ENCODE measurements at places on chromosomes 7 and 10. TPM values are rescaled to one million over a fixed set of nuclear protein-coding genes. Genes with fewer than 3 reads are reported as not detected.

FBXL13 gene
- 0.87 TPM for total RNA-seq

- DNase-seq: no peak
- H3K4me3 ChIP-seq: no peak overlapping the region
- H3K27ac ChIP-seq: no peak overlapping the region
- H3K4me1 ChIP-seq: peaks cover 3% of the 10 kb centered on the region
- peaks cover 10% of the 10 kb centered on the region for H3K27me3 ChIP-seq
Observed at GRCh38 chr10:11907914-11908313, 84.8 kb downstream of the PROSER2 start.

- DNase-seq: no peak
- no peak overlapping the region for H3K4me3 ChIP-seq
- H3K4me1 ChIP-seq: peaks cover 16% of the 10 kb centered on the region
- peaks cover 10% of the 10 kb centered on the region for H3K36me3 ChIP-seq
- no peak overlapping the region for H3K27ac ChIP-seq
Observed at GRCh38 chr10:13909516-13910258, 322.9 kb downstream of the PRPF18 start.

CPVL gene
- not detected for total RNA-seq

GRCh38 chr7:97200018-97200417 is 82.5 kb downstream of the SDHAF3 start:
- no peaks in the 10 kb centered on the region for H3K4me1 ChIP-seq
- no peak overlapping the region for H3K27ac ChIP-seq
- peaks cover 1% of the 10 kb centered on the region for H3K27me3 ChIP-seq
- no peak for DNase-seq

PPP1R17 gene
- not detected for total RNA-seq
